ENCODE measurements at places on chromosomes 2 and 18. TPM values are rescaled to one million over a fixed set of nuclear protein-coding genes. Genes with fewer than 3 reads are reported as not detected.

DNA sequence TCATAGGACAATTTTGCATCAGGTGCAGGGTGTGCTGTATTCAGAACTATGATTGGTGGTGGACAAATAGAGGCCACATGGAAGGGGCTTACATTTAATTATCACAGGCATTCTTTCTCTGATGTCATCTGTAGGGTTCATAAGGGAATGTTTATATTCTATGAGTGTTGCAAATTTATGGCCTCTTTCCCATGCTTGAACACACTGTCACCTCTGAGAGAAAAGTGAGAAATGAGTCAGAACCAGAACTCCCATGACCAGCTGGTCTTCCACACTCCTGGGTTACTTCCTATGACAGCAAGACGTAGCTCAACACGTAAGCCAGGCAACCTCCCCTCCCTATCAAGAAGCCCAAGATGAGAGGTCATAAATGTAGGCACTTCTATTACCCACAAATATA, 310.8 kb downstream of the PIEZO2 start:
- DNase-seq = no peak
- H3K27me3 ChIP-seq = no peaks in the 10 kb centered on the region
- H3K4me3 ChIP-seq = no peak overlapping the region
- no peak overlapping the region for H3K27ac ChIP-seq
- no peaks in the 10 kb centered on the region for H3K4me1 ChIP-seq

DNA sequence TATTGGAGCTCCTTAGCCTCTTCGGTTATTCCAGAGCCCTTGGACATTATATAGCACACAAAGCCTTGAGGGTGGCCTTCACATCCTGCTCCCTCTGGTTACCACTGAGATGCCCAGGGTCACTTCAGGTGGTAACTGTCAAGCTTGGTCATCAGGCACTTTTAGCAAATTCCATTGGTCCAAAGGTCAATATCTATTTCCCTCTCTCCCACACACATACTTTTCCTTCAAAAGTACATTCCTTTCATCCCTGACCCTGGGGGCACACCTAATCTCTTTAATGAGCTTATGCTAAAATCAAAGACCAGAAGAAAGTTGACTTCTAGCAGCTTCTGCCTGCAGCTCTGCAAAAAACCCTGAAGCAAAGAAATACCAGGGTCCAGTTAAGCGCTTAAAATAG, 172.0 kb upstream of the NRP2 start:
- H3K36me3 ChIP-seq = no peaks in the 10 kb centered on the region
- no peaks in the 10 kb centered on the region for H3K4me1 ChIP-seq
- H3K27me3 ChIP-seq = no peaks in the 10 kb centered on the region
- no peak overlapping the region for H3K27ac ChIP-seq

LHCGR gene
- not detected for total RNA-seq

FAM161A gene
- total RNA-seq = 3.2 TPM

GRCh38 chr2:203626952-203627681, 79.3 kb upstream of the CD28 start:
- H3K27ac ChIP-seq = peak overlapping the region; percentile 37
- no peak for DNase-seq
- no peak overlapping the region for H3K4me3 ChIP-seq
- peaks cover 39% of the 10 kb centered on the region for H3K4me1 ChIP-seq

GRCh38 chr2:15560140-15560987, 770 bp downstream of the NBAS start:
- DNase-seq = peak; percentile 28
- H3K27me3 ChIP-seq = no peaks in the 10 kb centered on the region
- H3K27ac ChIP-seq = peak overlapping the region; percentile 87
- peaks cover 14% of the 10 kb centered on the region for H3K4me1 ChIP-seq

FAM228A gene
- total RNA-seq = 2.4 TPM

DNA sequence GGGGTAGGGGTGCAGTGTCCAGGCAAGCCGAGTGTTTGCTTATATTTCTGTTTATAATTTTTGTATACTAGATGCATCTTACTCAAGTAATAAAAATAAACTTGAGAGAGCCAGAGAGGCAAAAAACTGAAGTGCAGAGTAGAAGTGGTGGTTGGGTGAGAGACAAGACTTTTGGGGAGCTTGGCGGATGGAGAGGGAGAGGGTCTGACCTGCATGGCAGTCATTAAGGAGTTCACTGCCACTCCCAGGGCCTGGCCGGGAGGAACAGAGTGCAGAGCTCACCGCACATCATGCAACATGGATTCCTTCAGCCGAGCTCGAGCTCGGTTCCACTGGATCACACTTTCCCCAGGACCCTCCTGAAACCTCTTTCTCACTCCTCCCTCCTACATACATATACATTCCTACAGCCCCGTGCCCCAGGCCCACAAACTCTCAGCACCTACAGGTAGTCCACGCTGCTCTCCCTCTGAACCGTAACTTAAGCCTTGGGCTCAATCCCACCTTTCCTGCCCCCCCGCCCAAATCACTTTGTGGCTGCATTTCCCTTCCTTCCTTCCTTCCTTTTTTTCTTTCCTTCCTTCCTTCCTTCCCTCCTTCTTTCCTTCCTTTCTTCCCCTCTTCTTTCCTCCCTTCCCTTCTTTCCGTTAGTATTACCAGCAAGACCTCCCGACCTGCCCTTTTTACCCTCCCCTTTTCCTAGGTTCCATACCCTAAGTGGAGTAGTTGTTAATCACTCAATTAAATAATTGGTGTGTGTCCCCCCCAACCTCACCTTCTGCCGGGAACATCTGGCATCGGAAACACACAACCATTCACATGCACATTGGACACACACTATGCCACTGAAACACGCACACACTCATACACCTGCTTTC, 37.1 kb upstream of the ATP6V1B1 start:
- H3K4me1 ChIP-seq = peaks cover 31% of the 10 kb centered on the region
- no peak overlapping the region for H3K27ac ChIP-seq
- H3K27me3 ChIP-seq = peaks cover 61% of the 10 kb centered on the region
- no peaks in the 10 kb centered on the region for H3K36me3 ChIP-seq

- no peaks in the 10 kb centered on the region for H3K36me3 ChIP-seq
- no peak for DNase-seq
- no peak overlapping the region for H3K4me3 ChIP-seq
- H3K27ac ChIP-seq = no peak overlapping the region
- H3K27me3 ChIP-seq = no peaks in the 10 kb centered on the region
Observed at GRCh38 chr2:15166878-15167277, 394.3 kb downstream of the NBAS start.

NGEF gene
- total RNA-seq = 0.29 TPM

GRCh38 chr18:43060020-43060419, 55.5 kb downstream of the RIT2 start:
- no peak overlapping the region for H3K4me3 ChIP-seq
- H3K36me3 ChIP-seq = no peaks in the 10 kb centered on the region
- no peak overlapping the region for H3K27ac ChIP-seq
- no peaks in the 10 kb centered on the region for H3K4me1 ChIP-seq
- H3K27me3 ChIP-seq = no peaks in the 10 kb centered on the region

AQP12A gene
- total RNA-seq = not detected

DNA sequence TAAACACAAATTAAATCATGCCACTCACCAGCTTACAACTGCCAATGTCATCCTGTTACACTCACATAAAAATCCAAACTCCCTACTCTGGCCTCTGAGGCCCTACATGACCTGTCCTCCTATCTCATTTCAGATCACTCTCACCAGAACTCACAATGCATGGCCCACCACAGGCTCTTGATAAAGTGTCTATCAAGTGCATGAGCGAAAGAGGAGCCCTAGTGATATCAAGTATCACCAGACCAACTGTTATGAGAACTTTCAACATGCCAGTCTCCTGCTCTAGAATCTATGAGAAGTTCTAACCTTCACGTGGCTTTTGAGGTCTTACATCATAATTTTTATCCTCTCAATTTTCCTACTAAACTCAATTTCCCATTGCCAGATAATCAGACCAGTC, 76.4 kb upstream of the CD226 start:
- H3K27ac ChIP-seq = no peak overlapping the region
- H3K36me3 ChIP-seq = peaks cover 31% of the 10 kb centered on the region
- H3K27me3 ChIP-seq = no peaks in the 10 kb centered on the region
- DNase-seq = no peak

PPP1R1C gene
- total RNA-seq = 2.6 TPM

DNA sequence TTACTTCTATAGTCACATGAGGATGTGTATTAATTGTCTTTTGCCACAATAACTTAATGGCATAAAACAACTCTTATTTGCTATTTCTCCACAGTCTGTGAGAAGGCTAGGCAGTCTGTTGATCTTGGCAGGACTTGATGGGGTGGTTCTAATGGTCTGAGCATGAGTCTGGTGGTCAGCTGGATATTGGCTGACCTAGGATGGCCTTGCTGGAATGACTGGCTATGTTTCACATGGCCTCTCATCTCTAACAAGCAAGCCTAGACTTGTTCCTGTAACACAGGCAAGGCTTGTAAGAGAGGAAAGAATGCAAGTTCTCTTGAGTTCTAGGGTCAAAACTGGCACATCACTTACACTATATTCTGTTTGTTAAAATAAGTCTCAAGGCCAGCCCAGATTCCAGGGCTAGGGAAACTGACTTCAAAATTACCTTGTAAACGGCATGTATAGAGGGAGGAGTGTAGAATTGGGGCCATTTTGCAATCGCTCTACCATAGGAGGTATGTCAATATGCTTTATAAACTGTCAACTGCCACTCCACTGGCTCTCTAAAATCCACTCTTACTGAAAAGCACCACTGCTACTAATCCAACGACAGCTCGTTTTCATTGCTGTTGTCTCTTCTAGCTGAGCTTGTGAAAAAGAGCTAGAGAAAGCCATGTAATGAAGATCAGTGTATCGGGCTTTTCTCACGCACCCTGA, 325.0 kb upstream of the PKDCC start:
- no peaks in the 10 kb centered on the region for H3K36me3 ChIP-seq
- no peaks in the 10 kb centered on the region for H3K27me3 ChIP-seq
- no peak overlapping the region for H3K4me3 ChIP-seq
- DNase-seq = no peak

GRCh38 chr2:200877443-200877842, 11.4 kb downstream of the PPIL3 start:
- no peaks in the 10 kb centered on the region for H3K27me3 ChIP-seq
- H3K36me3 ChIP-seq = peaks cover 19% of the 10 kb centered on the region
- no peak for DNase-seq
- no peak overlapping the region for H3K4me3 ChIP-seq
- no peaks in the 10 kb centered on the region for H3K4me1 ChIP-seq
- no peak overlapping the region for H3K27ac ChIP-seq

- no peaks in the 10 kb centered on the region for H3K36me3 ChIP-seq
- no peaks in the 10 kb centered on the region for H3K4me1 ChIP-seq
- H3K4me3 ChIP-seq = no peak overlapping the region
- DNase-seq = no peak
- no peak overlapping the region for H3K27ac ChIP-seq
- no peaks in the 10 kb centered on the region for H3K27me3 ChIP-seq
Observed at GRCh38 chr2:195414537-195415100, 242.4 kb upstream of the SLC39A10 start.

DNA sequence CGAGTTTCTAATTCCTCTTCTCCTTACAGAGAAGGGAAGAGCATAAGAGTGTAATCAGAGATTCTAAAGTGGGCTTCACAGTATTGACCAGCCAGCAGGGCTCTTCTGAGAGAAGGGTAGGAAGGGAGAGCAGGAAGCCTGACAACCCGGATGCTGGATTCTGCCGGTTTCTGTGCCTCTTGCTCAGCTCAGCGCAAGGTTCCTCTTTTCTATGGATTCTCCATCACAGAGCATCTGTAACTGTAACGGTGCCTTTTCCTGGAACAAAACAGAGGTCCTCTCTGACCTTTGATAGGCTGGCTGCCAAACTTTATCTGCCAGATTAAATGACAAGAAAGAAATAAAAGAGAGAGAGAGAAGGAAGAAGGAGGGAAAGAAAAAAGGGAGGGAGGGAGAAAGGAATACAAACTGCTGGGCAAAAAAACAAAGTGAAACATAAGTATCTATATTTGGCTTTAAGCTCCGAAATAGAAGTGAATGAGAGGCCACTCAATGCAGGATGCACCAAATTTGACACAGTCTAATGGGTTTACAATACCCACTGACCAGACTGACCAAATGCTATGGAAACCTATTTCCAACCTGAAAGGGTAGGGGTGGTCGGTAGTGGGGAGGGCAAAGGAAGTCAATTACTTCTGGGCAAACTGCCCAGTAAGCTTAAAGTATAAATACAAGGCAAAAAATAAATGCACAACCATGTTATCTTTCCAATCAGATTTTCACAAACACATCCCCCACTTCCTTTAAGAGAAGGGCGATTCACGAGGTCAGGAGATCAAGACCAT, 59.2 kb downstream of the PIEZO2 start:
- no peak overlapping the region for H3K27ac ChIP-seq
- H3K36me3 ChIP-seq = no peaks in the 10 kb centered on the region
- no peak overlapping the region for H3K4me3 ChIP-seq
- H3K27me3 ChIP-seq = no peaks in the 10 kb centered on the region
- no peak for DNase-seq

COL4A3 gene
- 32.9 TPM for total RNA-seq

DNA sequence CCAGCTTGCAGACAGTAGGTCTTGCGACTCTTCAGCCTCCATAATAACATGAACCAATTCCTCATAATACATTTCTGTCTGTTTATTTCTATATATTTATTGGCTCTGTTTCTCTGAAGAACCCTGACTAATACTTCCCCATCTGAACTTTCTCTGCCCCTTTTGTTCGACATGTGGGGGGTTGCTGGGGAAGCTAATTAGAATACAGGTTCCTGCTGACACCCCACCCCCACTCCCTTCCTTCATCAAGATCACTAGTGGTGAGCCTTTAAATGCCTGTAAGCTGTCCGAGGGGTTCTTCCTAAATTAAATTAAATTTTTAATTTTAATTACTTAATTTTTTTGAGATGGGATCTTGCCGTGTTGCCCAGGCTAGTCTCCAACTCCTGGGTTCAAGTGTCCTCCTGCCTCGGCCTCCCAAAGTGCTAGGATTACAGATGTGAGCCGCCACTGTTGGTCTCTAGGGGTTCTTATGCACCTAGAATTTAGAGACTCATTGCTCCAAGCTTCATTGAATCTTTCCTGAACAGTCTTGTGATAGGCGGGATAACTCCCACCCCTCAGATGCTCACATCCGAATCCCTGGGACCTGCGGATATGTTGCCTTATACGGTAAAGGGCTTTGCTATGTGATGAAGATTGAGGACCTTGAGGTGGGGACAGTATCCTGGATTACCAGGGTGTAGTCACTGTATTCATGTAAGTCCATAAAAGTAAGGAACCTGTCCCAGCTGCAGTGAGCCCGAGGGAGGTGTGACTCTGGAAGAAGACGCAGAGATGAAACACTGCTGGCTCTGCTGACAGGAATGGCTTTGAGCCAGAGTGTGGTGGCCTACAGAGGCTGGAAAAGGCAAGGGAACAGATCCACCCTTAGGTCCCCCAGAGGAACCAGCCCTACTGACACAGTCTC, 26.2 kb downstream of the HPCAL1 start:
- DNase-seq = no peak
- H3K4me3 ChIP-seq = no peak overlapping the region
- H3K27ac ChIP-seq = peak overlapping the region; percentile 39
- H3K4me1 ChIP-seq = peaks cover 80% of the 10 kb centered on the region
- H3K36me3 ChIP-seq = no peaks in the 10 kb centered on the region
- H3K27me3 ChIP-seq = no peaks in the 10 kb centered on the region

LINC00305 gene
- not detected for total RNA-seq

ITM2C gene
- total RNA-seq = 29.4 TPM

CPLX4 gene
- total RNA-seq = not detected

GRCh38 chr2:232973796-232974195, 39.3 kb downstream of the NGEF start:
- H3K4me3 ChIP-seq = no peak overlapping the region
- no peak for DNase-seq
- H3K27ac ChIP-seq = no peak overlapping the region
- H3K27me3 ChIP-seq = no peaks in the 10 kb centered on the region
- H3K4me1 ChIP-seq = no peaks in the 10 kb centered on the region

GRCh38 chr2:201470821-201471731, 19.5 kb downstream of the STRADB start:
- no peak overlapping the region for H3K27ac ChIP-seq
- H3K4me3 ChIP-seq = no peak overlapping the region
- no peak for DNase-seq
- no peaks in the 10 kb centered on the region for H3K4me1 ChIP-seq

CD8B2 gene
- 0.30 TPM for total RNA-seq

All from upper lobe of left lung (tissue), 6 donors.